ENCODE measurements at places on chromosomes 6 and 20.

- DNase-seq = no peak
Measured at GRCh38 chr20:8756410-8756809, 312.5 kb upstream of the PLCB4 start.

- DNase-seq = no peak
Measured at GRCh38 chr6:116409756-116410155, 39.0 kb downstream of the DSE start.

GRCh38 chr6:136063096-136063495, 187.0 kb downstream of the MTFR2 start:
- DNase-seq = no peak

- DNase-seq = no peak
Measured at GRCh38 chr20:48198929-48199451, 413.7 kb upstream of the SULF2 start.

GRCh38 chr6:156087487-156087886, 631.8 kb upstream of the NOX3 start:
- DNase-seq = no peak

GRCh38 chr20:3047486-3048419, 1.9 kb downstream of the MRPS26 start:
- no peak for DNase-seq

- no peak for DNase-seq
Measured at GRCh38 chr6:166167801-166168615, at the start of gene TBXT. TSS of gene TBXT (minus strand) at chr6:166167851. CDS start at chr6:166167591, 260 bp downstream.

DNA sequence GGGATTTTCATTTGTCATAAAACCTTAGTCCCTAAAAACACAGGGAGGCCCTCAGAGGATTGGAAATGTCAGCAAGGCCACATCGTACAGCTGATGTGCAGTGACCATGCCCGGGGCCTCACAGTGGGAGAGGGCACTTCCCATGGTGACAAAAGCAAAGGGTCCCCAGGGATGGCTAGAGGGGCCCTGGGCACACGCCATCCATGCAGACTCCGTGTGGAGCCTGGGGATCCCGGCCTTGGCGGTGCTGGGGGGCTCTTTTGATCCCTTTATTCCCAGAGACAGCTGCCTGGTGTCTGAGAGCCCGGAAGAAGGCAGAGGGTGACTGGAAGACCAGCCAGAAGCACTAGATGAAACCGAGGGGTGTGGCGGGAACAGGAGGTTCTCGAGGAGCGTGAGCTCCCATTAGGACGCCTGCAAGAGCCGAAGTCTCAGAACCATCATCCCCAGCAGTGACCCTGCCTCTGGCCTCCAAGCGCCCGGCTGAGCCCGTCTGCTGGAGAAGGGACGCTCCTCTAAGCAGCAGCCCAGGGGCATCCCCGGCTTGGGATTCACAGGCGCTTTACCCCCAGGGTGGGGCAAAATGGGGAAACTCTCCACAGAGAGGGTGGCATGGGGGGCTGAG, 49.1 kb upstream of the FRMD1 start:
- no peak for DNase-seq

DNA sequence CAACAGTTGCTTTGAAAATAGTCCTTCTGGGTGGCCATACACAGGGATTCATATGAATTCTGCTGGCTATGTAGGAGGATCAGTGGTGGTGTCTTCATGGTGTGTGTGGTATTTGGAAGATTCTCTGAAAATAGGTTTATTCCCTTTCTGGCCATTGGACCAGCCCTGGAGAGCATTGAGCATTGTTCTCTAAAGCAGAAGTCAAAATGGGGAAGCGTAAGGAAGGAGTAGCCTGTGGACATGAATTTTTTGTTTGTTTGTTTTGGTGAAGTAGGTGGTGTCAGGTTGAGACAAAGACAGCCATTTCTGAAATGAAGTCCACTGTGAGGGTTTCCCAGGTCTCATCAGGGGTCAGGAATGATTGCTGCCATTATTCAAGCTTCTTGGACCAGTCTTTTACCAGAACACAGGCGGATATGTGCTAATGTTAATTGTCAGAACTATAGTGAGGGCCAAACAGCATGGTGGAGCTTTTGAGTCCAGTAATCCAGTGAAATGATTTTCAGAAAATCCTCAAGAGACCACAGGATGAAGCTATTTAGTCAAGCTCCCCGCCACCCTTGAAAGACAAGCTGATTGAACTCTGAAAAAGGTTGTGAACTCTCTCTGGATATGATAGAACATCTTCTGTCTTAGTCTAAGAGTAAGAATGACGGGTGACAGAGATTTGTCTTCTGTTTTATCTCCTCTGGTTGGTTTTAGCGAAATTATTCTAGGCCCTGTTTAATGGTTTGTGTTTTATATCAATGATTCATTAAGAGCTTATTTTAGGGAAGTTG, 60.0 kb downstream of the DNAH8 start:
- no peak for DNase-seq

DNA sequence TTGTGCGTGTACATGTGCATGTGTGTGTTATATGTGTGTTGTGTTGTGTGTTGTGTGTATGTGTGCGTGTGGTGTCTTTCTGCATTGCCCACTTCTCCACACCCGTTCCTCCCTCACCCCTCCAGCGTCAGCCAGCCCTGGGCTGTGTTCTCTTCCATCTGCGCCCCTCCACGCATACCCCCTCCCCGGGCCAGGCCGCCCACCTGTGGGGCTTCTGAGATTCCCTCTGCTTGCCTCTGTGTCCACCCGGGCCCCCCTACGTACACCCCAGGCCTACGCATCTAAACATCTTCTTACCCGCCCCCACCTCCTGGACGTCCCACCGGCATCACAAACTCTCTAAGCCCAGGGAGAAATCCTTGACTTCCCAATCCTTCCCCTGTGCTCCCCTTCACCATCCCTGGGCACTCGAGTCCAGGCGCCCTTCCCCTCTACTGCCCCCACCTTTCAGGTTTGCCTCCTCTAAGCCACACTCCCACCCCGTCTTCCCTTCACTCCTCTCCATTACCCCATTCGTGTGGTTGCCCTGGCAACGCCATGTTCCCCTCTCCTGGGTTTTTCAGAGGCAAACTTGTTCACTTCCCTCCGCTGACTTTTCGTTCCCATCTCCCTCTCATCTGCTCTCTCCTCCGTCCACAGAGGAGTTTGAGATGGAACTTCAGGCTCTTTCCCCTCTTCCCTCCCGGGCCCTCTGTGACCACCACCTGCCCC, 81.7 kb upstream of the NNAT start:
- DNase-seq = no peak

DNA sequence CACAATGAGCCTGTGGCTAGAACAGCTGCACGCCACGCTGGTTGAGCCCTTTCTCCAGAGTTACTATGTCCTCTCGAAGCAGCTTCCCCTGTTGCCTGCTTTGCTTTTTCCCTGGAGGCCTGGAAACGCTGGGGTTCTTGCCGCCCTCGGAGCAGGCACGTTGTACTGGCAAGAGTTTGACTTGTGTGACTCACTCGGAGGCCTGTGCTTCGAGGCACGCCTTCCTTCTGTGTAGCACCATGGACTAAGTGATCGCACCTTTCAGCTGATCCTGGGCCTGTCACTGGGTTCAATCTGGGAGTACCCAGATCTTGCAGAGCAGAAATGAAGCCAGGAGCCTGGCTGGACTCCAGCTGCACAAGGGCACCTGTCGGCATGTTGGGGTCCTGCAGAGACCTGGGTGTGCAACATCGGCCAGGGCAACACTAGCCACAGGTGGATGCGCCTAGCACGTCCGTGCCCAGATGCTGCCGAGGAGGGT, 5.2 kb downstream of the INSM1 start:
- no peak for DNase-seq

DNA sequence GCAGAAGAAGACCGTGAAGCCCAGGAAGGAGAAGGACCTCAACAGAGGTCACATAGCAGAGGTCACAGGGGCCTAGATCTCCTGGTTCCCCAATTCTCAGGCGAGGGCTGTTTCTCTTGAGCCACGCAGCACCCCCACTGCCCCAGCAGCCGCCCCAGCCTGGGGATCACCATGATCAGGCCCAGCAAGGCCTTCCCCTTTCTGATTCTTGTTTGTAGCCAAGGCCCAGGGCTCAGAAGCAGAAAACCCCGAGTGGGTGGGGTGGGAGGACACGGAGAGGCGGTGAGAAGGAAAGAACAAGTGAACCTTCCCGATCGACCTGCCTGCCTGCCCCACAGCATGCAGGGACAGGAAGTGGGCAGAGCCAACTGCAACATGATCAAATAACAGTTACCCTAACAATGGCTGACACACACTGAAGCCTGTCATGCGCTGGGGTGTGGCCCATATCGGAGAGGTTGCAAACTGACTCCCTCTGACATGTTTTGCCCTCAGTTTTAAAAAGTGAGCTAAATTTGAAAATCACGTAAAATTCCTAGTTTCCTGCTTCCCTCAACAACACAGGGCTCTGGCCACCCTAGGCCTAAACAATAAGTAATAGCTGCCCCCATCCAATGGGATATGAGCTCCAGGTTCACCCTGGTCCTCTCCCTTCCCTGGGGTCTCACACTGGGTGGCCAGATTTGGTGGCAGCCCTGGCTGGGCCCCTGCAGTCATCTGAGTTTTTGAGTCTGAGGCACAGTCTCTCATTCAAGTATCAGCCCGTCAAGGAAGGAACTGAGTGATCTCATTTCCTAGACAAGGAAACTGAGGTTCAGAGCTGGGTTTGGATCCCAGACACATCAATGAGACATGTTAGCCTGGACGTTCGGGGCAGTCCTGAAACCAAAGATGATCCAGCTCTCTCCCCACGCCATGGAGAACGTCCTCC, 6.5 kb downstream of the PEDS1 start:
- peak; percentile 86 for DNase-seq
